Stimulated activated CD8-positive, alpha-beta memory T cell treated with anti-CD3 and anti-CD28 coated beads, Interleukin-7, amount 100 ng/mL, for 4 hours (primary cell): ENCODE measurements at places on chromosomes 5 and 9.

DNA sequence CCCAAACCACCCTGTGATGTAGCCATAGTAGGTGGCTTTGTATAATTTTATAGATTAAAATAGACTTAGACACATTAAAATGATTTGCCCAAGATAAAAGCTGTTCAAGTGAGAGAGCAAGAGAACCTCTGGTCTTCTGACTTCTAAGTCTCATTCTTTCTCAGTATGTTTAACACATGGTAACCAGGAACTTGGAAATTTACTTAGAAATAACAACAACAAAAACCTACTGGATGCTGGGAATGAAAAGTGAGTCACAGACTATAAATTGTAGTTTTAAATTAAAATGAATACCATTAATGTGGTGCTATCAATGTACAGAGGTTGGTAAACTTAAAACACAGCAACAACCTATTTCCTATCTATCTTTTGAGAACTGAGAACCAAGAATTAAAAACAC lies 30.4 kb downstream of the HMGCR start:
- no peak for DNase-seq

DNA sequence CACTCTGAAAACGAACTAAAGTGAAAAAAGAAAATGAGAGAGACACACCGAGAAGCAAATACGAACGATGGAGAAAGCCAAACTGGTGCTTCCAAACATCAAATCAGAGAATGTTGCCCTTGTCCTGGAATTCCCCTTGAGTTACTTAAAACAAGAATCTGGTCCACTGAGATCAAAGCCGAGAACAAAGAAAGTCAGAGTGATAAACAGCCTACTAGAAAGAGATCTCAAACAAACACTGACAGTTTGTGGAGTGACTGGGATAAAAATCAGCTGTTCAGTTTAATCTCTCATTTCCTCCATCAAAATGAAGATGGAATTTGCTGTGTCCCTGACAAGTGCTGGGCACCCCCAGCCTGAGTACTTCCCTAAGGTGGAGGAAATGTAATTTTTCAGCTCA lies 582.6 kb downstream of the NR2F1-AS1 start:
- DNase-seq: no peak

DNA sequence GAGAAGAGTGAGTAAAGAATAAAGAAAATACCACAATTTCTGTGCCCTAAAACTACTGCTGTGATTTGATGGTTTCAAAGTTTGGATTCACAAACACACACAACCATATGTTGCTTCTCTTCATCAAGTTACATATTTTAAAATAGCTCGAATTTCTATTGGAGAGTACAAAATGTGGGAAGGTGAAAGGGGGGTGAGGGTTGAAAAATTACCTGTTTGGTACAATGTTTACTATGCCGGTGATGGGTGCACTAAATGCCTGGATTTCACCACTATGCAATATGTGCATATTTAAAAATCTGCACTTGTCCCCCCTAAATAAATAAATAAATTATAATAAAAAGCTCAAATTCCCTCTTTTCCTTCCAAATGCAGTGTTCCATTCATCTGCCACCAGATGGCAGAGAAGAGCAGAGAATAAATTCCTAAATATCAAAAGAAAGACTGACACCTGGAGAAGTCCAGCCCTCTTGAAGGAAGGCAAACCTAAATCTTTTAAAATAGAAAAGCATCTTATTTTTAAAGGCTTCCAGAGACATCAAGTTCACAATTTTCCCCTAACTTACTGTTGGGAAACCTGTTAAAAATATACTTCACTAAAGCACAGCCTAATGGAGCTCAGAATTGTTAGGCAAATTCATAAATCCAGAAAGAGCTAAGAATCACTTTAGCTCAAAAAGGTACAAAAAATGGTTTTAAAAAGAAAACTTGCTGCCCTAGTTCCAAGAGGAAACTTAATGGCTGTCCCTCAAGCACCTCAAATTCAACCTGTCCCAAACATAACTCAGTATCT lies 24.8 kb upstream of the HNRNPA0 start:
- DNase-seq: no peak

- DNase-seq: no peak
Measured at GRCh38 chr9:72990397-72991182, 37.7 kb upstream of the ALDH1A1 start.

DNA sequence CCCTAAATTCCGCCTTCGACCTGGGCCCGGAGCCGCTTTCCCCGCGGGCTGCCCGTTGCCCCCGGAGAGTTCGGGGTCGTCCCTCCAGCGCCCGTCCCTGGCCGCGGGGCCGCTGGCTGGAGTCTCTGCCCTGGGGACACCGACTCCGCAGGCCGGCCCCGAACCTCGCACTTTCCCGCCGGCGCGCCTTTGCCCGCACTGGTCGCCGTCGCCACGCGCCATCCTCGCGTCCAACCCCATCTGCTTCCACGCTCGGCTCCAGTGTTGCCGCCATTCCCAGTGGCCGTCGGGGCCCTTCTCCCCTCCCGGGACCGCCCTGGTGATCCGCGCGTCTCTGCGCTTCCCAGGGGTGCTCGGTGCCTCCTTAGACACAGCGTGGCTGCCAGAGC lies 11.0 kb downstream of the LHX3 start:
- no peak for DNase-seq

DNA sequence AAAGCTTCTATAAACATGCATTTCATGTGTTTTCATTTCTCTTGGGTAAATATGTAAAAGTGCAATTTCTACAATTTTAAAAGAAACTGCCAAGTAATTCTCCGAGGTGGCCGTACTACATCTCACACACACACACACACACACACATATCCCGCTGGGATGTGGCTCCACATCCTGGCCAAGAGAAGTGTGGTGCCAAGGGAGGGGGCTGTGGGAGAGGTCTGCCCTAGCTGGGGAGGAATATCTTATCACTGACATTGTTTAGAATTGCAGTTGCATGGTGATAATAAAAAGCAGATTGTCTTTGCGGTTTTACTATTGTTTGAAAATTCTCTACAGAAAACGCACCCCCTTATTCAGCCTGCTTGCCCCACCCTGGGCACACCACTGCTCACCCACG lies 558.4 kb downstream of the BNC2 start:
- no peak for DNase-seq

GRCh38 chr5:55154873-55155272 lies 5.1 kb upstream of the GPX8 start:
- no peak for DNase-seq

GRCh38 chr9:136906266-136906665 lies 19.9 kb downstream of the TRAF2 start:
- no peak for DNase-seq

GRCh38 chr5:90351101-90351500 lies 58.5 kb downstream of the CETN3 start:
- no peak for DNase-seq

DNA sequence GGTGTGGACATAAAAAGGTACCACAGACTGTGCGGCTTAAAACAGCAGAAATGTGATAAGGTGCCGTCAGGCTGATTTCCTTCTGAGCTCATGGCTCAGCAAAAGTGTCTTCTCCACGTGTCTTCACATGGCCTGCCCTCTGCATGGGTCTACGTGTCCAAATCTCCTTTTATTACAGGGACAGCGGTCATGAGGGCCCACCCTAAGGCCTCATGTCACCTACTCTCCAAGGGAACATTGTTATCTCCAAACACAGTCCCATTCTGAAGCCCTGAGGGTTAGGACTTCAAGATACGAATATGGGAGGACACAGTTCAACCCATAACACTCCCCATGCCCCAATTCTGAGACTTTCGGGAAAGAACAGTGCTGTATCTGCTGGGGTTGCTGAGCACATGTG lies 35.2 kb downstream of the COL23A1 start:
- no peak for DNase-seq

- DNase-seq: no peak
Measured at GRCh38 chr9:6431038-6431437, 18.0 kb downstream of the UHRF2 start.

GRCh38 chr9:27473111-27473529 lies 51.0 kb upstream of the IFNK start:
- DNase-seq: no peak

DNA sequence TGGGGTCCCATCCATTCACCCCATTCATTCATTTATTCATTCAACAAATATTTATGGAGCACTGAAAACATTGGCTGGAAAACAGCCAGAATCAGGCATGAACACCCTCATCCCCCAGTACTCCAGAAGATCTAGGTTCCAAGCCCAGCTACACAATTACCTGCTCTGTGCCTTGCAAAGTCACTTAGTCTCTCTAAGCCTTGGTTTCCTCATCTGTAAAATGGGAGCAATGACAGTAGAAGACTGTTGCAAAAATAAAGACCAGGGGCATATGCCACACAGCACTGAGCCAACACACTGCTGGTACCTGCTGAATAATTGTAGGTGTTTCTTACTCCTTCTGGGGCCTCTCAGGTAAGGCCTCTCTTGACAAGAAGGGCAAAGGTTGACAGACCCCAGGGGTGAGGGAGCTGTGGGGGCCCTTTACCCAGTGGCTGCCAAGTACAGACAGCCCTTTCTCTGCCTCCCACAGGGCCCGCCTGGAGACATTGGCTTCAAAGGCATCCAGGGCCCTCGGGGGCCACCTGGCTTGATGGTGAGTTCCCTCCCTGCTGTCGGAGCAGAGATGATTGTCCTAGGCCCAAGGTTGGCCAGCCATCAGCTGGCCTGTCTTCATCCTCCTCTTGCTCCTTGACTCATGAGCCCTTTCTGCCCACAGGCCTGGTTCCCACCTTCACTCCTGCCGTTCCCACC lies 22.6 kb upstream of the ORM1 start:
- no peak for DNase-seq
